Activated T-cell treated with anti-CD3 and anti-CD28 coated beads, Interleukin-2, amount 50 U/mL, for 4 hours (primary cell): ENCODE measurements at places on chromosomes 2 and 18. TPM values are rescaled to one million over a fixed set of nuclear protein-coding genes. Genes with fewer than 3 reads are reported as not detected.

Gene IL37
- total RNA-seq, result not detected

DNA sequence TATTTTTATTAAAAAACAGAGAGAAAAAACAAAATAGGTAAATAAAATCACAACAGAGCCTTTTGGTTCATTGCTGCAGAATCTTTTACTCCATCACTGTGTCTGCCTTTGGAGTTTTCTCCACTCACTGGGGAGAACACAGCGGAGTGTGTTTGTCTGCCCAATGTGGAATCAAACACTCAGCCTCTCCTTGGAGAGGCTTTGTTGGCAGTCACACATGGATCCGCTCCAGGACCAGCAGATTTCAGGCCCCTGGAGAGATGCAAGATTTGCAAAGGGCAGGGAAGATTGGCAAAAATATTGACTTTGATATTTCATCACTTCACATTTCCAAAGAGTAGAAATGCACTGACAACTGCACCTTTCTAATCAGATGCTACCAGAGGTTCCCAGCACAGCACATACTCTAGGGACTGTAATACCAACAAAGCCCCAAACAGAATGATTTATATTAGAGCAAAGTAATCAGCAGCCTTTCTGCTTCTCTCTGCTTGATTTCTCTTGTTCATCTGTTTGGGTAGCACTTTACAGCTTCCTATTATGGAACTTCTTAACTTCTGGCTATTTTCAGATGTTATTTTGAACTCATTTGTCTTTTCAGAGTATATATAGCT is 1898.8 kb upstream of the PIK3C3 start:
- no peak for DNase-seq

DNA sequence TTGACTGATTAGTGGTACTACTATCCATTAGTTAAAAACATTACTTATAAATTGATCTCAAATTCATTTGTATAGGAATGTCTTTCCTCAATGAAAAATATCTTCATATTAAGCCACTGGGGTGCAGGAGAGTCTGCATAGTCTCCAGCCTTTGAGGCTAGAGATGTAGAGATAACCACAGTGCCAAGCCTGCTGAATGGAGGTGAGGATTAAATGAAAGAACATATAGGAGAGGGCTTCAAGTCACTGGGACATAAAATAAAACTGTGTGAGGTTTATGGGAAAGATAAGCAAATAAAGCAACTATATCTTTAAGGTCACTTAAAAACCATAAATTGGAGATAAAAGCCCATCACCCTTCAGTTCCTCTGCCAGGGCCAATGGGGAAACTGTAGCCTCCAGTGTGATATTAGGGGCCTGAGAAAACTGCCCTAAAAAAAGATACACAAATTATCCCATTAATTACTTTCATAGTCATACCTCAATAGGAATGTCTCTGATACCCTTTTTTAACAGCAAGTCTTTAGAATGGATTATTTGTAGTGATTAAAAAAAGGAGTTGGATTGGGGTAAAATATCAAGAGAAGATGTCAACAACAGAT is 27.6 kb downstream of the GALNT3 start:
- no peak for DNase-seq

DNA sequence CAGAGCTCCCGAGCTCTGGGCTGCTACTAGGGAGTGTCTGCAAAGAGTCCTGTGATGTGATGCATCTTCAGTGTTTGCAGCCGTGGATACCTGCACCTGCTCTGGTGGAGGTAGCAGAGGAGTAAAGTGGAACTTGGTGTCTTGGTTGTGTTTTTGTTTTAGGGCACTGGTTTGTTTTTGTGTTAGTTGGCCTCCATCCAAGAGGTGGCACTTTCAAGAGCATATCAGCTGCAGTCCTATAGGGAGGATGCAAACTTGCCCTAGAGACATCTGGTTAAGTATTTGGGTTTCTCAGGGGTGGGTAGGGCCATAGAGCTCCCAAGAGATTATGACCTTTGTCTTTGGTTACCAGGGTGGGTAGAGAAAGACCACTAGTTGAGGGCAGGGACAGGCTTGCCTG is 1249.0 kb upstream of the FAM98A start:
- DNase-seq, result no peak

DNA sequence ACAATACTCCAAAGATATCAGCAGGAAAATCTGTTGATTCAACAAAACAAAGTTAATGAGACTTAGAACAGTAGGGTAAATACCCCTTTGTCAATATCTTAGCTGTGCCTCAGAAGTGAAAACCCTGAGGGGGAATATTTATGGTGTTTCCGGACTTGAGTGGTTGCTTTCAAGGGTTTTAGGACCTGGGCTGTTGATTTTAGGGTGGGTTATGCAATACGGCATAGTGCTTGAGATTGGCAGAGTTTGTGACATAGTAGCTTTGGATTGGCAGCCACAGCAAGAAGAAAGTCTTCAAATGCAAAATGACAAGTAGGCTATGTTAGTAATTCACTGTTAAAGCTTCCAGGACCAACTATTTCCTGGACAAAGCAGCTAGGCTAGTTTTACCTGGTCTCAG is 826.3 kb upstream of the CDH2 start:
- no peak for DNase-seq

DNA sequence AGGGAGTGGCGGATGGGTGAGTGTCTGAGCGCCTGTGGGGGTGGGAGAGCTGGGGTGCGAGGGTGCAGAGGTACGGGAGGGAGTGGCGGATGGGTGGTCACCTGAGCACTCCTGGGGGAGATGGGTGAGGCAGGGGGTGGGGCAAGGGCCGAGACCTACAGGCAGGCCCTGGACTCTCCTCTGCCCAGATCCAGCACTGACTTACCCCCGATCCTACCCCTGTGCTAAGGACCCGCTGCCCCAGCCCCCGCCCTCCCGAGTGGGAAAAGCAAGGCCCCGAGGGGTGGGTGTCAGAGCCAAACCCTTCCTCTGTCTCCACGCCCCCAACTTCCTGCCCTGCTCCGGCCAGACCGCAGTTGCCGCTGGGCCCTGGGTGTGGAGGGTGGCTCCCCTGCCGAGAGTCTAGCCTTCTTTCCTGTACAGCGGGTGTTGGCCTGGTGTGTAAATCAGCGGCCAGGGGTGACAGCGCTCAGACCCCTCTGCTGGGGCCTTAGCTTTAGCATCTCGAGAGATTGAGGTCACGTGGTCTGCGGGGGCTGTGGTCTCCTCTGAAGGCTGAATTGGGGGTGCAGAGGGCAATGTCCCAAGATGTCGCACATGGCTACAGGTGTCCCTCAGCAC is 12.5 kb downstream of the BOK start:
- DNase-seq, result no peak

DNA sequence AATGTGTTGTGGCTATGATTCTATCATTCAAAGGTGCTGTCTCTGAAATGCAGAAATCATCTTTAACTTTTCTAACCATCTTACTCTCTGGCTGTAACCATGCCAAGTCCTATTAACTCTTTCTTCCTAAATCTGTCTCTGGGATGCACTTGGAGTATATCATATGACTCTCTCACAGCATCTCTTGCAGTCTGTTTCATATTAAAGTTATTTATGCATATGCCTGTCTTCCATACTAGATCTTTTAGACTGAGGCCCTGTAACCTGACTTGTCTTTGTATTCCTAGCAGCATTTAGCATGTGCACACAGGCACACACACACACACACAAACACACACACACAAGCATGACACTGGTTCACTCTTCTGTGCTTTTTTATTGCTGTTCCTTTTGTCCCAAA is 320.6 kb downstream of the ETAA1 start:
- DNase-seq, result no peak
